MCF 10A (cell line): ENCODE measurements at places on chromosomes 3 and 15. TPM values are rescaled to one million over a fixed set of nuclear protein-coding genes. Genes with fewer than 3 reads are reported as not detected.

DNA sequence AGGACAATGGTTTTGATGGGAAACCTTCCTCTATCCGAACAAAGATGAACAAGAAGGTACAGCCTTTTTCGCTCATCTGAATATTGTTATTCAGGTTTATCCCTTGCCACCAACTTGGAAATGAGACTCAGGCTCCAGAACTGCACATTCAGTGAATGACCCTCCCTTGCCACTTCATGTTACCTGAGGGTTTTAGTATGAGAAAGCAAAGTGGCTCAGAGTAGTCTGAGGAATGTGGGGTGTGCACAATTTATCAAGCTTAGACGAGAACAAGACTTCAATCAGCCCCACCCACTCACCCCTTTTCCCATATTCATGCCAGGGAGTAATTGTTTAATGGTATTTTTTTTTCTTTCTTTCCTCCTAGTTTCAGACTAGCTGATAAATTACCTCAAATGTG is 265.3 kb upstream of the POU1F1 start:
- no peak for DNase-seq

- no peak for DNase-seq
Observed at GRCh38 chr3:59056706-59057105, 6.9 kb upstream of the CFAP20DC start.

The ADGRG7 gene
- total RNA-seq = not detected in 2 replicates

- peak; percentile 88 for DNase-seq
Observed at GRCh38 chr3:185316740-185317412, 46.1 kb upstream of the MAP3K13 start.
